Muscle of back (tissue), 13 donors: ENCODE measurements at places on chromosomes 3 and 15.
A peak's percentile ranks its signal among the peaks of the same experiment; 100 is the strongest.

- DNase-seq = no peak
Measured at GRCh38 chr3:15450438-15451215, 23.2 kb downstream of the EAF1 start.

DNA sequence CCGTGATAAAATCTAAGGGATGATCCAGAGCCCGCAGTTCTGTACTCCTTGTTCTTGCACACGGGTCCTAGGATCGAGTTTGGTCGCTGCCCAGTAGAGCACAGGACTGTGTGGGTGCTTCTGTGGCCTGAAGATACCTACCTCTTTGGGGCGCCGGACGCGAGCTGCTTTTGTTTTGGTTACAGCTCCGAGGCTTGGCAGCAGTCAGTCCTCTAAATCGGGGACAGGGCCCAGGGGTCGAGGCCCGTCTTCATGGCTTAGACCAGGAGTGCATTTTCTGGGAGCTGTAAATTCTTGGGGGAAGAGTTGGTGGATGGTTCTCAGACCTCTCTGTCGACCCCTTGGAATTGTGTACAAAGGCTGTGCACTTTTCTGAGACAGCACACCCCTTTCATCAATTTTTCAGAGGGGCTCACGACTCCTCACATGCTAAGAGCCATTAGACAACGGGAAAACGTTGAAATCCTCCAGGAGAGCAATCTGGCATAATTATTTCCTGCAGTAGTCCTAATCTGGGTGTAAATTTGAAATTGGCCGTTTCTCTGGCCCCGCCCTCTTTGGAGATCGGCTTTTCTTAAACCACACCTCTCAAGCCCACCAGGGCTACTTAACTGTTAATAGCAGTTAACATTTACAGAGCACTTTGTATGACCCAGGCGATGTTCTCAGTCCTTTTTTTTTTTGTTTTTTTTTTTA is 928 bp downstream of the CEP97 start:
- DNase-seq = peak; percentile 74

DNA sequence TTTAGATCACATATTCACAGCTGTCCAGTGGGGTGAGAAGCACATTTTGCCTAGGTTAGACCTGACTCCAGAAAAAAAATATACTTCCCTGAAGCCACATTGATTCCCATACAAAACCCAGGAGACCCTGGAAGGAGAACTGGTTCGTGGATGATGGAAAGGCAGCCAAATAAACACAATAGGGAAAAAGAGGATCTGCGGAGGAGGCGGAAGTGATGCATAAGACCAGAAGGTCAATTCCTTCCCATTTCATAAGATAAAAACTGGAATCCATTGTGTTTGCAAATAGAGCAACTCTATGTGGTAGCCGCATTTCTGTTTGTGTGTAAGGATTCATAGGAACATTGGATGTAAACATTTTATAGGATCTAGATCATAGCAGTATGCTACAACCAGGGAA is 781.9 kb upstream of the GRM7 start:
- peak; percentile 88 for DNase-seq

DNA sequence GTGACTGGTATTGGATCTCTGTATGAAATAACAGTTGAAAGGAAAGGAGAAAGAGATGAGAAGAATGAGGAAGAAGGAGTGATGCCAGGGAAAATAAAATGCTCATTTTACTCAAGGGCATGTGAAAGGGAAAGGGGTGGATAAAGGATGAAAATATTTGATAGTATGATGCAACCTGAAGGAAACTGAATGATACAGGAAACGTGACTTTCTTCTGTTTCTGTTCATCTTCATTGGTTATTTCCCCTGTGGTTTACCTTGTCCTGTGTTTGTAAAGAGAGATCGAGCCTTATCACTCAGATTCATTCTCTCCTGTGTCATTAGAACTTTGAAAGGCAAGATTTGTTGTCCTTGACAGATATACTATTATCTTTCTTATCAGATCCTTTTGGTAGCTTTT is 243.6 kb upstream of the SLITRK3 start:
- no peak for DNase-seq

DNA sequence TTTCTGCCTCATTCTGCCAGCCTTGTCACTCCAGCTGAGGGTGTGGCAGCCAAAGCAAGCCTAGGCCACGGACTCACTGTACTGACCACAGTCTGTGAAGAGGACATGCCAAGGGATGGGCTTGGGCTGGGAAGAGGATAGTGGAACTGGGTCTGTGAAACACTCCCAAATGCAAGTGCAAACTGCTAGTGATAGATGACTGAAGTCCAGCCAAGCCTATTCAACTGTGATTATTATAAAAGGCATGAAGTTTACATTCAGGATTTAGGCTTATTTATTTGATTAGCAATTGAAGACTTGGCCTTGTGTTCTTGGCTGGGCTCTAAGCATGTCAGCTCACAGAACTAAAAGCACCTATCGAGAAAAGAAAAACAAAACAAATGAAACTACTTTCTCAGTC is 84.9 kb upstream of the UBE2E1 start:
- DNase-seq = no peak

GRCh38 chr3:188661806-188662205 is 507.8 kb downstream of the LPP start:
- DNase-seq = no peak

- no peak for DNase-seq
Measured at GRCh38 chr15:92196342-92196741, 197.3 kb upstream of the ST8SIA2 start.
